GM12891 (cell line): ENCODE measurements at places on chromosomes 4 and X.

DNA sequence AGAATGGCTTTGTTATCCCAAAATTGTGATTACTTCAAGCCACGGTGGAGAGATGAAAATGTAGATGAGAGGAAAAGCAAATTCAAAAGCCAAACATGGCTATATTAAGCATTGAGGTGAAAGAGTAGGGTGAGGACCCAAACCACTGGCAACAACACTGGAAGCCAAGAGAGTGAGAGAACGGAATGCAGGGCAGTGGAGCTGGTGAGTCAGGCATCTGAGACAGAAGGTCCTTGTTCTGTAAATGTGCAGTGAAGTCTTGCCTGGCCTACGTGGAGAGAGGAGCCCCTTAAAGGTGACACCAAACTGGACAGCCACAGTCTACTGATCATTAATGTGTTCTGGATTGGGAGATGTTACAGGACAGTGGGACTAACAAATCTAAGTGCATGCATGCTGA lies 22.8 kb upstream of the SEC24B start:
- DNase-seq = no peak

DNA sequence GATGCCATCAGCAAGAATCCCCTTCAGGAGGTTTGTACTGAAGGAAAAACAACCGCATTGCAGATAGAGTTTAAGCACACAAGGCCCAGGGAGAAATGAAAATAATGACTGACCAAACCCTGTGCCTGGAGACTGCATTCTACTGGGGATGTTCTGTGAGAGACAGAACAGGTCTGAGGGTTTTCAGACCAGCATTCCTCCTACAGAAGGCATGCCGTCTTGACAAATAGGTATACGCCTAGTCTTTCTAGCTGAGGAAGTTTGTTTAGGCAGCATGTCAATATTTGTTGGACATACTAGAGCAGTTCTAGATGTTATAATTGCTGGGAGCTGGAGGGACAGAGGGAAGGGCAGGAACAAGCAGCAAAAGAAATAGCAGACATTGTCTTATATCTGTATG lies 68.4 kb upstream of the SCOC start:
- no peak for DNase-seq

GRCh38 chr4:1367230-1367935 lies 20.4 kb downstream of the UVSSA start:
- DNase-seq = no peak

- DNase-seq = no peak
These were observed 1.1 kb downstream of the GAB1 start for GRCh38 chr4:143337600-143338287.

DNA sequence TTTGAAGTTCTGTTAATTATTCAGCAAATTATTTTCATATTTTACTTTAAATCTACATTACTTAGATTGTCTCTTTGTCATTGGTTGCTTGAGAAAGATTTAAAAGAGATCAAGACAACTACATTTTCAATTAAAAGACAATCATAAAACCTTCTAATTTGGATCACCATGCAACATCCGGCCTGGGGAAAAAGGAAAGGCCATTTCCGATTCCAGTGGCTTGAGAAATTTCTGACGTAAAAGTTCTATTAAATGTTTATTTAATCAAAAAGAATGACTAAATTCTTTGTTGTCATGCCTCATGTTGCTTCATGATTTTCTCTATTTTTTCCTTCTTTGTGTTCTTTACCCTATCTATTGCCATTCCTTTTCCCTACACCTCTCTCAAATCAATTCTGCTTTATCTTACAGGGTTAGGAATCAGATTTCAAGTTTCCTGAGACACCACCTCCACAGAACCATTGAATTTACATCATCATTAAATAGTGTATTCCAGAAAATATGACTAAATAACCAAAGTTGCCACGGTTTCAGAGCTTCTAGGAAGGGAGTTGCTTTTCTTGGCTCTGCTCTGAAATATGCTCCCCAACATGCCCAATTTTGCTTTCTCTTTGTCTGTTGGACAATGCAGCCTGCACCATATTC lies 124.6 kb upstream of the ACSL4 start:
- no peak for DNase-seq

DNA sequence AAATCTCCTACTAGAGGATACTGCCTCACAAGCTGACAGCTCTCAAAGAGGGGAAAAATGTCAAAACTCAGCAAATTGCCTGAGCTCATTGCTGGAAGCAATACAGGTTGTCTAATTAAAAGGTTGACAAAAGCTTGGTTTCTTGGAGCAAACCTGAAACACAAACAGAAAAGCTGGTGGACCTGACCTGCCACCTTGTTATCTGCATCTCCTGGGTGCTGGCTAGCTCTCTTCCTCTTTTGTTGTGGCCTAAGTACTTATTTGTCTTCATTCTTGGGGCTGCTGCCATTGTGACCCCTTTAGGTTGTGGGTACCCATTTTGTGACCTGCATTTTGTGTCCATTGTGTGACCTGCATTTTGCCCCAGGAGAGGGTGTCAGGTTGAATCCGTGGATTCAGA lies 184.5 kb downstream of the KIT start:
- no peak for DNase-seq

DNA sequence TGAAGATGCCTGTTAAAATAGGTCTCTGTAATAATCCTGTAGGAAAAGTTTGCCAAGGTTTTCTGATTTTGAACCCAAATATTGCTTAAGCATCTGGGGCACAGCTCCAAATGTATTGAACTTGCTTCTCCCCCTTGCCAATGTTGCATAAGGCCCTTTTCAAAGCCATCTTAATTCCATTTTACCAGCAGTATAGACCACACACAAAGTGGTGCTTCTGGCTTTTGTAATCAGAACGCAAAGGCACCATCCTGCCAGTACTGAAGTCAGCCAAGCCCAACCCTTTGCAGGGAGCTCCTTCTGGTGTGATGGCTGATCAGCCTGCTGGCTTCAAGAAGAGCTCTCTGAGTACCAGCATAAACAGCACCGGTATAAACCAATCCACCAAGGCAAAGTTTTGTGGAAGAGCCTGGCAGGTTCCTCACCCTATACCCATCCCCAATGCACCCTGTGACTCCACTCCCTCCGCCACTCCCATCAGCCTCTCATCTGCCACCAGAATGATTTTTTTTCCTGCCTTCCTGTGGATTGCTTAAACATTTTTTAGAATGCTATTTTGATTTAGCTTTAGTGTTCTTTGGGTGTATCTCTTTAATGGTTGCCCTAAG lies 39.2 kb upstream of the USP9X start:
- DNase-seq = no peak

- no peak for DNase-seq
These were observed 8.5 kb downstream of the TAFAZZIN start for GRCh38 chrX:154419688-154420401.

- DNase-seq = no peak
These were observed 46.1 kb downstream of the PGRMC2 start for GRCh38 chr4:128241425-128241913.

DNA sequence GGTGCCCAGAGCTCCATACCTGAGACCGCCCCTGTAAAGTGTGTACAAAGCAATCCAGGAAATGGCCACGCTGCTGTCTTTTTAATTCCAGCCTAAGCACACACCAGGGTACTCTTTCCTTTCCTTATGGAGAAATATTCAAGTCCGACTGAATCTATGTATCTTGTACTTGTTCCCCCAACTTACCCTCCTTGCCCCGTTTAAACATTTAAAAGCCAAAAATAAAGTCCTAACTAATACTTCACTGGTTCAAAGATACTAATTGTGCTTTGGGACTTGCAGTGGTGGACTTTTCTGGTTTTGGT lies 731 bp upstream of the AMMECR1 start:
- no peak for DNase-seq

- no peak for DNase-seq
These were observed 189.9 kb upstream of the RBPJ start for GRCh38 chr4:26130841-26131432.
